ENCODE measurements at places on chromosomes 13 and 19. TPM values are rescaled to one million over a fixed set of nuclear protein-coding genes. Genes with fewer than 3 reads are reported as not detected.

DNA sequence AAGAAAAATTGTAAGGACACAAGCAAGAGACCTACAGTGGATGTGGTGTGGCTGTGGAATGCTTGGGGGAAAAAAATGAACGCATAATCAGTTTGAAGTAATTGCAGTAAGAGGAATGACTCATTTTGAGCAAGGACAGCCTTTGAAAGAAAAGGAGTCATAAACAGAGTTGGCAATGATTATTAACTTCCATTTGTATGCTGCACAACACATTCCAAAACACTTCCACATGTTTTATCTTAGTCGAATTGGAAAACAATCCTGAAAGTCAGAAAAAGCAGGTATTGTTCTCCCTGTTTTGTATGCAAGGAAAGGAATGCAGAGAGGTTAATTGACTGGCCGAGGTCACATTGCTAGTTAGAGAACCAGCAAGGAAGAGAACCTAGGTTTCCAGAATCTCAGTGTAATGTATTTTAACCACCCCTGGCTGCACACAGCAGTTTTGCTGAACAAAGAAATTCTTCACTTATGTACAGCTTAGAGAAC is 630.0 kb upstream of the MIR17HG start:
- DNase-seq, result no peak

DNA sequence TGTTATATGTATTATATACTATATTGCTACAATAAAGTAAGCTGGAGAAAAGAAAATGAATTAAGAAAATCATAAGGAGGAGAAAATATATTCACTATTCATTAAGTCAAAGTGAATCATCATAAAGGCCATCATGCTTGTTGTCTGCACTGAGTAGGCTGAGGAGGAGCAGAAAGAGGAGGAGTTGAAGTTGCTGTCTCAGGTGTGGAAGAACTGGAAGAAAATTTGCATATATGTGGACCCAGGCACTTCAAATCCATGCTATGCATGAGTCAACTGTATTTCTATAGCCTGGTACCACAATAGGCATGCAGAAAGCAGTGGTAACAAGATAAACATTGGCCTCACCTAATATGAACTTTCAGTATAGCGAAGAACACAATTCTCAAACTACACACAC is 135.9 kb upstream of the SGCG start:
- DNase-seq, result no peak

DNA sequence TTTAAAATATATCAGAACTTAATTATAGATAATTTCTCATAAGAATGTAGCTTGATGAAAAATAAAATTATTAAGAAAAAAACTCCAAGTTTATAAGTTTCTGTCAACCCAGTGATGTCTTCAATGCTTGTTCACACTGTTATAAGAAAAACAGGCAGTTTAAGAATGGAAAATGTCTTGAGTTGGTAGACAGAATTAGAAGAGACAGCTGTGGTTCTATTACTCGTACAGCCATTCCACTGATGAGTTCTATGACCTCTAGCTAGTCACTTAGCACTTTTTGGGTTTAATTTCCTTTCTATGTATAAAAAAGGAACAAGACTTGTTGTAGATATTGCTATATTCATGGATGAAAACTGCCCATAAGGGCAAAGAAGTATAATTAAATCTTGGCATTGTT is 1013.1 kb upstream of the ATXN8OS start:
- DNase-seq, result peak; percentile 13

DNA sequence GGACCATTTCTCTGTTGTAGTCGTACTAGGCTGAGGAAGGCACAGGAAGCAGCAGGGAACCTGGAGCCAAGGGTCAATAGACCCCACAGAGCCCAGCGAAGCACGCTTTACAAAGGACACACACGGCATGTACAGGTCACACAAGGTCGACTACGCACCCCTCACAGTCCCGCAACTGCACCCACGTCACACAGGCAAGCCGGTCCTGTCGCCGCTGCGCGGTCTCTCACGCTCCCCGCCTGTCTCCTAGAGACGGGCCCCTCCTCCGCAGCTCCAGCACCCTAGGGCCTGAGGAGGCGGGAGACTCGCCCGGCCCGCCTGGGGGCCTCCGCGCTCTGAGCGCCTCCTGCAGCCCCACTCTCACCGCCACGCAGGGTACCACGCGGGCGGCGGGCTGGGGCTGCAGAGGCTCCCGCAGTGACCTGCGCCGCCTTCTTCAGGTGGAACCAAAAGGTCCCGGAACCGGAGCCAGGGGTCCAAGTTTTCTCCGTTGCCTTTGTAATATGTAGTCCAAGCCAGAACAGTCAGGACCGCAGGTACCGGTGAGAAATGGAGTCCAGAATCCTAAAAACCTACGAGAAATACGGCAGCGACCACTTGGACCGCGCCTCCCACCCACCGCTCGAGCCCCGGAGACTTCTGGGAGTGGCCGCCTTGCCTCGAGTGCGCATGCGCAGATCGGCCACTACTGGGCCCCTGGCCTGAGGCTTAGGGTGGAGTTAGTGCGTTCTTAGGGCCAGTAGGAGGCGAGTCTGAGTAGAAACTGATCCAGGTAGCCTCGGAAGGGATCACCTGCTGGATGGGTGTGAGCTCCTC is at the start of gene ZNF607:
ZNF607 (minus strand) TSS at position 651 of the 816 bp plus-strand sequence. CDS start 8,143 bp downstream, outside the sequence.
- DNase-seq, result peak; percentile 91

CLEC4G gene
- polyA plus RNA-seq, result not detected

ZNF99 gene
- 0.63 TPM for polyA plus RNA-seq

- DNase-seq, result no peak
Observed at GRCh38 chr13:113930671-113931637, 42.9 kb downstream of the C13orf46 start.

DNA sequence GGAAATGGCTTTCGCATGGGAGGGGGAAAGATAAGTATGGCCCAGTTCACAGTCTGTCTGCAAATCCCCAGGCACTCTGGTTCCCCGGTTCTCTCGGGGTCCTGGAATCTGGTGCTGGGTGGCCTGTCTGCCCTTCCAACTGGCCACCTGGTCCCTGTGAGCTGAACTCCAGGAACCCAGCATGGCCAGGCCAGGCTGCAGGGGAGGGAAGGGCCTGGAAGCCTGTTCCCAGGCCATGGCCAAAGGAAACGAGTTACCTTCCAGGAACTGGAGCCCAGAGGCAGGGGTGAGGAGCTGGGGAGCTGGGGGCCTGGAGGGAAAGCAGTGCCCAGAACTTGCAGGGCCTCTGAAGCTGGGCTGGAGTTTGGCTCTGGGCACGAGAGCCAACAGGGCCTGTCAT is 19.1 kb upstream of the PNMA8C start:
- no peak for DNase-seq

SIGLEC14 gene
- 2.2 TPM for polyA plus RNA-seq

DNA sequence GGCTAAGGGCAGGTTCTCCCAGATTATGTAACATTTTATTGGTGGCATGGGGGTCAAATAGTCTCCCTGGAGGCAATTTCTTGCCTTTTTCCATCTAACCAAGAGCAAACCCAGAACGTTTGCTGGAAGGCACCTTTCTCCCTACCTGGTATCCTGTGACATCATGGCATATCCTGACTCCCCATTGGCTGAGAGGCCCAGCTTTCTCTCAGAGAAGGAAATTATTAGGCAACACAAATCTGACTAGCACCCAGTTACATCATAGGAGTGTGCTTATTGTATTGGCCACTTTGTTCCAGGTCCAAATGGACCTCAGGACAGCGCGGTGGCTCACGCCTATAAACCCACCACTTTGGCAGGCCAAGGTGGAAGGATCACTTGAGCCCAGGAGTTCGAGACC is 13.0 kb downstream of the NTN5 start:
- DNase-seq, result no peak

ZNF578 gene
- polyA plus RNA-seq, result 5.2 TPM

Measured in right lung (tissue), 10 donors.